ENCODE measurements at places on chromosomes 5 and 9.

GRCh38 chr5:113205807-113206206 lies 229.0 kb downstream of the TSSK1B start:
- no peak for DNase-seq

DNA sequence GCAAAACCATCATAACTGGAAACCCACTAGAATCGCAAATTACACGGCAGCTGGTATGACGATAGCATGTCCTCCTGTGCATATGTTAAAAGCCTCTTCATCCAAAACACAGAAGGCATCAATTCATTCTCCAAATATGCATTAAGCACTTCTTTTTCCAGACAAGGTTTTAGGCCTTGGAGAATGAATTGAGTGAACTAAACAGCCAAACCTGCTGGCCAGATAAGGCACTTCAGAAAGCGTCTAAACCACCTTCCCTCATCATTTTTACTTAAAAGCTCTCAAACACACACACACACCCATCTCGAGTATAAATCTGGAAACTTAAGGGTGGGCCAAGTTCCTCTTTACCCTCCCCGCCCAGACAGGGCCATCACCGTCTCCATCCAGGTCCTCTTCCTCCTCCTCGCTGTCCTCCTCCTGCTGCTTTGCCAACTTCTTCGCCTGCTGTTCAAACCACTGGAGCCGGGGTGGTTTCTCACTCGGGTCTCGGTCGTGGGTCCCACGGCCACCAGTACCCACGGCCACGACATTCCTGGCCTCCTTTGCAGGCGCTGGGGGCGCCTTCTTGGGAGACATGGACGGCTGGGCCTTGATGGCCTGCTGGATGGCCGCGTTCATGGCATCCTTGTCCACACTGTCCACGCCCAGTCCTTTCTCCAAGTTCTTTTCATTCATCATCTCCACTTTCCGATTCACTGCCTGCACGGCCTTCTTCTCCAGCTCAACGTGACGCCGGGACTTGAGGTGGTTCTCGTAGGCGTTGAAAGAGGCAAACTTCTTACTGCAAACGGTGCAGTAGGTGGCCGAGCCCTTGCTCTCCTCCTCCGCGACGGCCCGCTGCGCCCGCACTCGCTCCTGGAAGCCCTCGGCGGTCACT lies 696 bp downstream of the ZNF622 start:
- DNase-seq, result no peak

DNA sequence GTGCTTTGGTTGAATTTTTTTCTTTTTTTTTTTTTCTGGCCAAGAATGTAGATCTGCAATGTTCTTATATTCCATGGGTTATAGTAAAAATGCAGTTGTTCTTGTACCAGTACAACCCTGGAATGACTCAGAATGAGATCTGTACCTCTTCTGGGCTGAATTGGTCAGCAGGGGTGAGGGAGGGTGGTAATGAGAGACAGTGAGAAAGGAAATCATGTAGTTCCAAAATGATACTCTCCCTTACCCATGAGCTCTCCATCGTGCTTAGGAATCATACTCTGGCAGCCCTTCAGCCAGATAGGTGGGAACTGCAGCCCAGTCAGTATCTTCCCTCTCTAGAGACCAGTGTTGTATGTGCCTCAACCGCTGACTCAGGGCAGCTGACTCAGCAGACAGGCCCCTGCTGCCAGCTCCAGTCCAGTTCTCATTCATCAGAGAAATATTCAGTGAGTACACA lies 2.1 kb upstream of the GLIS3 start:
- DNase-seq, result no peak

GRCh38 chr5:74801941-74802340 lies 34.9 kb downstream of the NSA2 start:
- DNase-seq, result no peak

- no peak for DNase-seq
Observed at GRCh38 chr5:141958113-141958512, at the start of gene PCDH12. PCDH12 (minus strand) TSS chr5:141958202; CDS start chr5:141957851, 351 bp downstream.

All from stimulated activated CD8-positive, alpha-beta memory T cell treated with anti-CD3 and anti-CD28 coated beads, Interleukin-15, amount 100 ng/mL, for 48 hours (primary cell).